ENCODE measurements at places on chromosomes 4 and X.

DNA sequence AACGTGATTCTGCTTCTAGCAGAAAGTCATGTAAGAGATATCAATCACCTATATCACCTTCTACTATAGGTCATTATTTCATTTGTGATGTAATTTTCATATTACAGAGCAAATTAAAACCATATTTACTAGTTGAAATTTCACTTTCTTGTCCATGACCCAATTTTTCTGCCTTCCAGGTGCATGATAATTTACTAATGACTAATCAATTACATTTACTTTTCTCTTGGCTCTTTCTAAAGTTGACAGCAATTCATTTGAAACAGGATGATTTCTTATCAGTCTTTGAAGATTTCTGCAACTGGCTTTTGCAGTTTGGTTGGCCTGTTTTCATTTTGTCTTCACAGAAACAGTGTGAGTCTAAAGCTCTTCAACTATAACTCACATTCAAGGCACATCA, 81.4 kb downstream of the ZAR1 start:
- no peak for DNase-seq

DNA sequence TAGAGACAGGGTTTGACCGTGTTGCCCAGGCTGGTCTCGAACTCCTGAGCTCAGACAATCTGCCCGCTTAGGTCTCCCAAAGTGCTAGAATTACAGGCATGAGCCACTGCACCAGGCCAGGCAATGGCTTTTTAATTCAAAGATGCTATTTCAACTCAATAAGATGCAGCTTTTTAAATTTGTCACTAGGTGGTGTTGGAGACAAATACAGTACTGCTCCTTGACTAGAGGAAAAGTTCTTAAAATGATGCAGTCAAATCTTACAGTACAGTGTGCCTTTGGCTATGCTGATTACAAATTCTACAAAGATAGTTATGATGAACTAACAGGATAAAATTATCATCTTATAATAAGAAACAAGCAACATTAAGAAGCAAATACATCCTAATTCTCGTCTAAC, 441.1 kb downstream of the KCNIP4 start:
- no peak for DNase-seq

- no peak for DNase-seq
Observed at GRCh38 chr4:188408244-188409030, 269.2 kb downstream of the TRIML1 start.

DNA sequence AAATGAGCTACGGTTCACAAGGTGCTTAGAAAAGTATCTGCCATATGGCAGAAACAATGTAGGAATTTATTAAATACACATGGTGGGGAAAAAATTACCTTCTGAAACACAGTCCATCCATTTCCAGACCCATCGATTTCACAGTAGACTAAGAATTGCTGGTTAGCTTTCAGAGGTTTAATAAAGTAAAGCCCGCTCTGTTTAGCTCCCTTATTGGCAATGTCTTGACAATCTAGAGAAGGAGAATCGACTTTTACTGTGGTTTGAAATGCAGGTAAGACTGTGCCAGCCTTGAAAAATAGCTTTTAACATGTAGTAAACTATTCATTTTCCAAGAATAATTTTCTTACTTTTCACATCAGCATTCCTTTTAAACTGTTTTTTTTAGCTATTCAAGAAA, 2.9 kb downstream of the FGG start:
- DNase-seq = no peak

DNA sequence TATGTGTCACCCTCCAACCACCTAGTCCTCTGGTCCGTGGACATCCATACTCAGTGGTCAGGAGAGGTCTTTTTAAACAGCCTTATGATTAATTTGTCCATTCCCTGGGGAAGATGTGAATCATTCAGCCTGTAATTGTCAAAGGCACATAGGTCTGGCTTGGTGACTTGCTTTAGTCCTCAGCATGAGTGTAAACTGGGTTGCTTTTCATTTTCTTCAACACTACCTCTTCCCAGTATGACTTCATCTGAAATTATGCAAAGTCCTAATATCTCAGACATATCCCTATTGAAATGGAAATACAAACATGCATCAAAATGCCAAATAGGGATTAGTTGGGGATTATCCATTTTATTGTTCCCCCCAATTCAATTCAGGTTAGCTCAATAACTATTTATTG, 208.3 kb upstream of the AMOT start:
- DNase-seq = no peak

- no peak for DNase-seq
Observed at GRCh38 chr4:179196511-179196910, 1754.3 kb upstream of the AGA start.

DNA sequence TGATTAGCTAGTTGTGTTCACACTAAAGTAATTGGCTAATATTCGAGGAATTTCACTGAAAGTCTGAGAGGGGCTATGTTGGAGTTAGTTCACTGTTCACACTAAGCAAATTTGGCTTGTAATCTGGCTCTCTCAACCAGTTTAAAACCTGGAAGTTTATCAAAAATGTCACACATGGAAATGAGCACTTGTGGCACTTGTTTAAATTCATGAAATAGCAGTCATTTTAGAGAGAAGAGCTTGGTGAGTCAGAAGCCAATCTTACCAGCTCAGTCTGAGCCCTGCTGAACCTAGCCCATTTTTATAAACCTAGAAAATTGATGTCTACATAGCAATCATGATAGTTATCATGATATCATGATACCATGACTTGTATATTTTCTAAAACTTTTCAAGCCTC, 90.7 kb upstream of the JADE1 start:
- DNase-seq = no peak

DNA sequence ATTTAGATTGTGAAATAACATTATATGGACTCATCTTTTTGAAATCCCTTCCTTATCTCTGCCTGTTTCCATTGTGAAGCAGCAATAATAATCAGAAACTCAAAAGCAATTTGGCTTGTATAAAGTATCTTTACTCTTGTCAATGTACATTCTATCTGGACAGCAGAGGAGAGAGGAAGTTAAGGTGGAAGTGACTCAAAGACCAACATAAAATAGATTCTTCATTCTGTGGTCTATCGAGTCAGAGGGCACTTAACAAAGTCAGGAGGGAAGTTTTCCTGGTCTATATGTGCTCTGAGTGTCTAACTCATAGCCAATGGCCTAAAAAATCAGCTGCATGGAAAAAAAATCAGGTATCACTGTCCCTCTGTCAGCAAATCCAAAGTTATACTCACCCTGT, 155.5 kb downstream of the EMCN start:
- DNase-seq = no peak

DNA sequence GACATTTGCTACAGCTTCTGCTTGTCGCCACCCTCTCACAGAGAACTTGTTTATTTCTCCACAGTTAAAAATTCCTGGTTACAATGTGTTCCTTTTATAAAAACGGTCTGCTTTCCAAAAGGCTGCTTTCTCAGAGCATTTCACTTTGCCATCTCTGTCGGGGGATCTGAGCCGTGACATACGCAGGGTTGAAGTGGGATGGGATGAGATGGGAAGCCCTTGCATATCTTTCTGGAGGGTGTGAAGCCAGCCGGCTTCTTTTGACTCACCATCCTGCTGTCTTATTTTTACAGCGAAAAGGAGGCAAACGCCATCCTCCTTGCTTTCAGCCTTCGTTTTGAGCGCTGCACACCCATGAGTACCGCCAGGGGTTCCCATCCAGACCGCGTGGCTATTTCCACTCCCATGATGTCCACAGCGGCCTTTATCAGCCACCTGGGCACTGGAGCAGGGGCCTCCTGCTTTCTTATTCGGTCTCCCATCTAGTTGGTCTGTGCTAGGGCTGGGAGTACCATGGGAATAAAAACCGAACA, 99.8 kb upstream of the GATB start:
- DNase-seq = no peak

DNA sequence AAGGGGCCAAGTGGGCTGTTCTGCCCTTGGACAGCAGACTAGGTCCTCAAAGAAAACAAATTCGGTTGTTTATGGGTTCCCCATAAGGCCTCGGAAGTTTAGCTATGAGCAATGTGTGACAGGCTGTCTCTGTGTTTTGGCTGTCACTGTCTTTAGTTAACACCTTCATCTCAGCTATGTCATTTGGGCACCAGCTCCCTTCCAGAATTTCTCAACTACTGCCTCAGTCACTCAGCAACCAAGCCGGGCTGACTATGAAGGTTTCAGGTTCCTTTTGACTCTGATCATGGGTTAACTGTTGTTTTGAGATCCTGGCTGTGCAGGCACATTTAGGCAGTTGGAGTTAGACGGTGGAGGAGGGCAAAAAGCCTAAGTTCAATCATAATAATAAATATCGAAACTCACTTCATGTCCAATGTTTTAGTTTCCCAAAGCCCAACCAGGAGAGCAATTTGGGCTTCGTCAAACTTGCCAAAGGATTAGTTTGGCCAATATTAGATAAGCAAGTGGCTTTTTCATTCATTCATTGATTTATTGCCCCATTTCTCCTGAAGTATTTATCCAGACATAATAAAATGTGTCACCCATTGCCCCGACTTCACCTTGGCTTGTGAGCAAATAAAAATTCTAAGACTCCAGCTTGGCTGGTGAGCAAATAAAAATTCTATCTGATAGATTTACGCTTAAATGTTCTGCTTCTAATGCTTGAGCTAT, 9.1 kb upstream of the PAGE1 start:
- no peak for DNase-seq

DNA sequence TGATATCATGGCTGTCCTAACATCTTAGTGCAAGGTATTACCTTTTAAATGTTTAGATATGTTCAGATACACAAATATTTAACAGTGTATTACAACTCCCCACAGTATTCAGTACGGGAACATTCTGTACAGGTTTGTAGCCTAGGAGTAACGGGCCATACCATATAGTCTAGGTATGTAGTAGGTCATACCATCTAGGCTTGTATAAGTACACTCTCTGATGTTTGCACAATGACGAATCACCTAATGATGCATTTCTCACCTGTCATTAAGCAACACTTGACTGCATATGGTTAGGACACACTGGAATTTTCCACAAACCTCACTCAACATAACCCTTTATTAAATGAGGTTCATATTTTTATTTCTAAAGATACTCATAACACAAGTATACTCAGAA, 67.7 kb downstream of the THOC2 start:
- no peak for DNase-seq

GRCh38 chrX:140526171-140526570, 21.3 kb upstream of the SOX3 start:
- no peak for DNase-seq

DNA sequence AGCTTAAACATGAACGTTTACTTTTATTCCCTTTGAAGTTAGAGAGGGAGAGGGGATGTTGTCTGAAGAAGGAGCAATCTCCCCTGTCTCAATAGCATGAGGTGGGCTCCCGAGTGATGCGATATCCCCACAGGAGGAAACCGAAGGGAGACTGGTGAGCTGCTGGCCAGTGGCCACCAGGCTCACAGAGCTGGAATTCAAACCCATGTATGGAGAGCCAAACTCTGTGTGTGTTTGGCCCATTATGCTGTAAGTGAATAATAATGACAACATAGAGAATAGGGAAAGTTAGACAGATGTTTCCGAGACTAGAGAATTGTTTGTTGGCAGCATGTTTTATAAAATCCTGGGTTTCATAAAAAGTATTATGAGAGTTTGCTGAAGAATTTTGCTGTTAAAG, 66.1 kb upstream of the CLNK start:
- no peak for DNase-seq

DNA sequence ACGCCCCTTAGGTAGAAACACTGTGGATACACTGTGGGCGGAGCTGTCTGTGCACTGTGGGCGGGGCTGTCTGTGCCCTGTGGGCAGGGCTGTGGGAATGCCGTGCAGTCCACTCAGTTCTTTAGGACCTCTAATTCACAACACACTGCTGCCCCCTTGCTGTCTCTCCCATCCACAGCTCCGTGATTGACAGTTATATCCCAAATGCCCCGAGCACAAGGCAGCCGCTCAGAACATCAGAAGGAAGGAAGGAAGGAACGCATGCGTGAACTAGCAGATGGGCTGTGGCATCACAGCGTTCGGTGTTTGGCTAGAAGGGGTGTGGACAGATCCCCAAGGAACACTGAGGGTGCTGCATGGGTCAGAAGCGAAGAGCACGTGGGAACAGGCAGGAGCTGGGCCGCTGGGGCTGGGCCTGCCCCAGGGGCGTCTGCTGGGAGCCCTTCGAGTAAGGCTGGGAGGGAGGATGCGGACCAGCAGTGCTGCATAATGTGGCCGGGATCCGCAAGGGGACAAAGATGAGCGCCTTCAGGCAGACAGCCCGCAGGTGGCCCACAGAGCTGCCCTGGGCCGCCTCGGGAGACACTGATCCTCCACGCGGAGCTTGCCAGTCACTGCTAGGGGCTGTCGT, 29.8 kb downstream of the ACOX3 start:
- DNase-seq = no peak

GRCh38 chr4:183240581-183241321, 79.3 kb downstream of the CLDN22 start:
- no peak for DNase-seq

- DNase-seq = no peak
Observed at GRCh38 chr4:48127231-48127630, 6.8 kb downstream of the TXK start.

DNA sequence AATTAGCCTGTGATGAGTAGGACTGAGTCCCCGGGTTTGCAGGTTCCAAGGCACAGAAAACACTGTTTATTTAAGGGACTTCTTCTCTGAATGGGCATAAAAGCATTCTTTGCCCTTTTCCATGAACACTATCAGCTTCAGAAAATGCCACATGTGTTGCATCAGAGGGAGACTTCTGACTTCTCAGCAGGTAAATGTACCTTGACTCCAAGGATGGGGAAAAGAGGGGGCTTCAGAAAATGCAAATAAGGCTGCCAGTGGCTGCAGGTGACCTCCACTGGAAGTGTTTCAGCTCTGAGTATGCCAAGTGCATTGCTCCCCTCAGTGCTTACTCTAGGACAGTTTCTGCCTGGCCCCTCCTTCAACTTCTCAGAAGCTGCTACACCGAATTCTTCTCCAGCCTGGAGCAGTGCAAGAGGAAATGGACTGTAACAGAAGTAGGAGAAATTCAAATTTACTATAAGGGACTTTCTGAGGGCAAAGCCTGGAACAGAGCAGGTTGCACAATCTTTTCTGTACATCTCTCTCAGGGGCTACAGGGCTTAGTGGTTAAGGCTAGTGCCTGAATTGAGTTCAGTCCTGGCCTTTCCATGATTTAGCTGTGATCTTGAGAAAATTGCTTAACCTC, 233.2 kb downstream of the PTTG2 start:
- DNase-seq = no peak

- no peak for DNase-seq
Observed at GRCh38 chr4:175953960-175954521, 111.6 kb upstream of the WDR17 start.

- DNase-seq = no peak
Observed at GRCh38 chr4:83552924-83553323, 17.0 kb downstream of the GPAT3 start.

DNA sequence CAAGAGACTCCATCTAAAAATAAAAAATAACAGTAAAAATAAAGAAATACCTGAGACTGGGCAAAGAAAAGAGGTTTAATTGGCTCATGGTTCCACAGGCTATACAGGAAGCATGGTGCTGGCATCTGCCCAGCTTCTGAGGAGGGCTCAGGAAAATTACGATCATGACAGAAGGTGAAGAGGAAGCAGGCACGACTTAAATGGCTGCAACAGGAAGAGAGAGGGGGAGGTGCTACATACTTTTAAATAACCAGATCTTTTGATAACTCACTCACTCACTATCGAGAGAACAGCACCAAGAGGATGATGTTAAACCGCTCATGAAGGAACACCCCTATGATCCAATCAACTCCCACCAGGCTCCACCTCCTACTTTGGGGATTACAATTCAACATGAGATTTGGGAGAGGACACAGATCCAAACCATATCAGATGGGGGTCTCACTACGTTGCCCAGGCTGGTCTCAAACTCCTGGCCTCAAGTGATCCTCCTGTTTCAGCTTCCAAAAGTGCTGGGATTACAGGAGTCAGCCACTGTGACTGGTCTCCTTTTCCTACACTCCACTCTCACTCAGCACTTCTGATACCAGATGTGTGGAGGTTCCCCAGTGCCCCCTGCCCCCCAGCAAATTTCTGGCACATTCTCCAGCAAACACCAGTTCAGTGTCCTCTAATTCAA, 11.9 kb upstream of the ZNF157 start:
- DNase-seq = no peak

Data from effector CD4-positive, alpha-beta T cell (primary cell).